ENCODE measurements at places on chromosomes 6 and 20.

GRCh38 chr6:19452495-19452894, 384.7 kb upstream of the ID4 start:
- no peak for DNase-seq

DNA sequence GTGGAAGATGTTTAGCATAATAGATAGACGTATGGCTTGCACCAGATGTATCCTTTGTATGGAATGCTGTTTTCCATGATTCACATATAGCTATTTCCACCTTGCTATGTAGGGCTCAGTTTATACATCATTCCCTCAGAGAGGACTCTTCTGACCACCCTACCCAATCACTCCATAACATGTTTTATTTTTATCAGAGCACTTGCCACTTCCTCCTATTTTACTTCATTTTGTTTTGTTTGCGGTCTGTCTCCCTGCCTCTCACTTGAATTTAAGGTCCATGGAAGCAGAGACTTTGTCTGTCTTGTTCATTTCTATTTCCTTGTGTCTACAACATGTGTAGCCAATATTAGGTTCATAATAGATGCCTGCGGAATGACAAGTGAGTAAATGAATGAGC, 266.9 kb upstream of the CITED2 start:
- DNase-seq = no peak

- DNase-seq = no peak
Measured at GRCh38 chr20:12927489-12927888, 81.3 kb upstream of the SPTLC3 start.

DNA sequence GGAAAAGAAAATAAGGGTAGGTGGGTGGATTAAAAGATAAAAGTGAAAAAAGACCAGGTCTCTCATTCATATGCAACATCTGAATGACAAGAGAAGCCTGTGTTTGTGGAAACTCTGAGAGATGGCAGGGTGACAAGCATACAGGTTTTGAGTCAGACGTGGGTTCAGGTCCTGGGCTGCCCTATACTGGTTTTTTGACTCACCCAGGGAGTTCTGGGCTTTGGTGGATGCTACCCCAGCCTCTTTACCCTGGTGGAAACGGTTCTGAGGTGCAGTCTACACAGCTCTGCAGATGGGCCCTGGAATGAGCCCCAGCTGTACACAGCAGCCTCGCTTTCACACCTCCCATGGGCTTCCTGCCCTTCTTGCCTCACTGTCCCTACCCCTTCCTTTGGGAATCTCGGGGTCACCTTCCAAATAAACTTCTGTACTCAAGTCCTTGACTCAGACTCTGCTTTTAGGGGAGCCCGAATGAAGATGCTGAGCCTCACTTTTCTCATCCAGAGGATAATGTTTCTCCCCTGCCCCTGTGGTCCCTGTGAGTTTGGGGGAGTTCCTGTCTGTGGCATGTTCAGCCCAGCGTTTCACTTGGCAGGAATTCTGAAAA, 77.7 kb upstream of the CLDN20 start:
- DNase-seq = no peak

GRCh38 chr20:38315290-38315966, 11.5 kb downstream of the BPI start:
- no peak for DNase-seq

DNA sequence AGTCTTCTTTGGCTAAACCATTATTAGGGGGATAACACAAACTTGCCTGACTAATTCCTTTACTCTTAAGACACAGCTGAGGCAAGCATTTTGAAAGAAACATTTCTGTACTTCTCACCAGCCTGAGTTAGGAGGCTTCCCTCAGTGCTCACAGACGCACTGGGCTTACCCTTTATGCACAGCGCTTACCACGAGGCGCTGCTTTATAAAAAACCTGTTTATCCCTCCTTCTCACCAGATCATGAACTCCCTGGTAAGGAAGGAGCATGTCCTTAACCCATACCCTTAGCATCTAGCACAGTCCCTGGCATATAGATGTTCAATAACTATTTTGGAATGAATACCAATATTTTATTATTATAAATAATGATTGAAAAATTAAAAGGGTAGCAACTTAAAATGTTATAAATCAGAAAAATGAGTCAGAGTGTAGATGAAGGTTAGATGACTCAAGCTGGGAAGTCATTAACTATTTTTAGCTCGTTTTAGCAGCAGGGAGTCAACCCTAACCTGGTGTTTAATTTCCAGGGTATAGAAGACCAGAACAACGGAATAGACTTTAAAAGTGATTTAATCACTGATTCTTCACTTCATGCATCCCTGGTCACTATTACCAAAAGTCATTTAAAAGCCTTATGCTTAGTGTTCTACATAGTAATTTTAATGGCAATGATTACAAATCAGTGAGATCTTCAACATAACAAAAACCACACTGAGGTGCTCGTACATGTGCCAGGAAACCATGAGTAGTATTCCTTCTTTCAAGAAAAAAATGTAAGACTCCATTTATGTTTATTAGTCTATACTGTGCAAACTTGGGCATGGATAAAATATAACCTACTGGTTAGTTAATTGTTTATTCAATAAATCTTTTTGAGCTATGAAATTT, 4.1 kb upstream of the TPD52L1 start:
- DNase-seq = no peak

GRCh38 chr6:170036916-170037315, 254.0 kb downstream of the DLL1 start:
- no peak for DNase-seq

GRCh38 chr6:33791620-33792019, 2.7 kb upstream of the LEMD2 start:
- no peak for DNase-seq

DNA sequence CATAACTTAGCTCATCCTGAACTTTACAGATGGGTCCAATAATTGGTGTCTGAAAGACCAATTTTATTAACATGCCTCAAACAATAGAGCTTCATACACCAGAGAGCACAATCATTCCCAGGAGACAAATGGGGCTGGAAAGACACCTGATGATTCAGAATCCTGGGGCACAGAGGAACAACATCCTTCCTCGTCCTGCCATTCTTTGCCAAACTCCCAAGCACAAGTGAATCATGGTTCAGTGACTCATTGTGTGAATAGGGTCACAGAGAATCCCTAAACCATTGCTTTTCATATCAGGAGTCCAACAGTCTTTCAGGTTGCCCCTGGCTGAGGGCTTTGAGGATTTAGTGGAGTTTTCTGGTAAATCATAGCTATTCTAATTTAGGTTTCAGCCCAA, 266.4 kb upstream of the BMP2 start:
- no peak for DNase-seq

DNA sequence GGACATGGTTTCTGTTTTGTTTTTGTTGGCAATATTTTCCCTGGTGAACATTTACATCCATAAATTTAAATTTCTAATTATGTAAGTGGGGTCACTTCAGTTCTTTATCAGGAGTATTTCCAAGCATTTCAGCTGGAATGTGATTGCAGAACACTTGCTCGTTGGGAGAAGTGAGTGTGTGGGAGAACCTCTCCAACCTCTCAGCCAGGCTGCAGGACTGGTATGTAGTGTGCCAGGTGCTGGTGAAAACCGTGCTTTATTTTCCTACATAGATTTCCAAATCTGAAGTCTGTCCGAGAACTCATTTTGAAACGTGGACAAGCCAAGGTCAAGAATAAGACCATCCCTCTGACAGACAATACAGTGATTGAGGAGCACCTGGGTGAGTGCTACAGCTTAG, 6.3 kb downstream of the RPL7L1 start:
- no peak for DNase-seq

GRCh38 chr6:164262348-164262747, 847.8 kb downstream of the QKI start:
- no peak for DNase-seq

- peak; percentile 60 for DNase-seq
Measured at GRCh38 chr6:73732845-73733675, 37.1 kb downstream of the CD109 start.

- DNase-seq = no peak
Measured at GRCh38 chr20:63045401-63045800, 38.6 kb upstream of the BHLHE23 start.

DNA sequence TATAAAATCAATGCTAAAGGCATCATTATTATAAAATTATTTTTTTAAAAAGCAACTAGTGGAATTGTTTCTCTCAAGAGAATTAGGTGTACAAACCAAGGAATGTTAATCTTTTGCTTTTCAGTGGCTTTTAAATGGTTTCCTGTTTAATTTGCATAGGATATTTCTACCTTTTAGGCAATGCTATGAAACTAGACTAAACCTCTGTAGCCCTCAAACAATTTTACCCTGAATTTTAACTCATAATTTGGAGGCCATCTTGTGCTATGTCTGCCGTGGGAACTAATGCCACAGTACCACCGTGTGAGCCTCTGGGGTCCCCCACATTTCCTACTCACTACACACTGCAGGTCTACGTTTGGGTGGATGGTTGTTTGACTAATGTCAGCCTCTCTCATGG, 20.6 kb downstream of the PHACTR2 start:
- DNase-seq = no peak

GRCh38 chr20:62200491-62201172, 17.8 kb downstream of the MTG2 start:
- DNase-seq = no peak

DNA sequence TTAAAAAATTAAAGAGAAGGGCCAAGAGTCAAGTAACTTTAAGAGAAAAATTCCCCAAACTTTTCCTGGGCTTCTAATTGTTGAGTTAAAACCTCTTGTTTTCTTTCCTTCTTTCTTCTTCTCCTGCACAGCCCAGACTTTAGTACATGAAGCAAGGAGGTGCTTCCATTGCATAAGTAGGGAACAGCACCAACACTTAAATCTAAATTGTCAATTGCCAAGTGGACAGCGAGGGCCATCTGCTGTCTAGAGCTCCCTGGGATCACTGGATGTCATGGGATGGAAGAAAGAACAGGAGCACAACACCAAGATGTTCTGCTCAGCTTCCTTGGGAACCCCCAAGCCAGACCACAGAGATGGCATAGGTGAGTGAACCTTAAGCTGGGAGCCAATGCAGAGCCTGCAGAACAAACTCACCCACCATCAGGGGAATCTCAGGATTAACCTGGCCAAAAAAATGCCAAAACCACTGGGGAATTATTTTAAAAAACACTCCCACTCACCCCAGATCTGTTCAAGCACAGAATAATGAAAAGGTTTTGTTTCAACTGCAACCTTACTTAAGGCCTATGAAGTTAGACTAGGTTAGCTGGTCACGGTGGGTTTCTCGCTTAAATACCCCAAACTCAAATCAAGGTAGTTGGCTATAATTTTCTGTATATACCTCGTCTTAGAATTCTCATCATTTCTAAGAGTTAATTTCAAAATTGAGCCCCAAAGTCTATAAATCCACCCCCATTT, 67.8 kb downstream of the TNFRSF21 start:
- DNase-seq = no peak

DNA sequence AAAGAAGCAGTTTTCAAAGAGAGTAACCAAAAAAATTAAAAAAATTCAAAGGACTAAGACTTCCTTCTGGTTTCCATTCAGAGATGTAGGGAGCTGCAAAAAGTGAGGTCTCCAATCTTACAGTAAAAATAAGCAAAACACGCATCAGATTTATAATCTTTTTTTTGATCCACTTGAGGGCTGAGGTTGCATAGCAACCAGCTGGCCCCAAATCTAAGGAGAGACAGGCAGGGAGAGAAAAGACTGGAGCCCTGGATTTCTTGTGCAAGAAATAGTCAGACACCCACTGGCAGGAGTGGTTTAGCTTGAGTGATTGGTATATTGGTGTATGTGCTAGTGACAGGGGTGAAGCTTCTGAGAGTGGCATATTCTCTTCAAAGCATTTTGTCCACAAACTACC, 135.9 kb upstream of the FUT9 start:
- DNase-seq = no peak

DNA sequence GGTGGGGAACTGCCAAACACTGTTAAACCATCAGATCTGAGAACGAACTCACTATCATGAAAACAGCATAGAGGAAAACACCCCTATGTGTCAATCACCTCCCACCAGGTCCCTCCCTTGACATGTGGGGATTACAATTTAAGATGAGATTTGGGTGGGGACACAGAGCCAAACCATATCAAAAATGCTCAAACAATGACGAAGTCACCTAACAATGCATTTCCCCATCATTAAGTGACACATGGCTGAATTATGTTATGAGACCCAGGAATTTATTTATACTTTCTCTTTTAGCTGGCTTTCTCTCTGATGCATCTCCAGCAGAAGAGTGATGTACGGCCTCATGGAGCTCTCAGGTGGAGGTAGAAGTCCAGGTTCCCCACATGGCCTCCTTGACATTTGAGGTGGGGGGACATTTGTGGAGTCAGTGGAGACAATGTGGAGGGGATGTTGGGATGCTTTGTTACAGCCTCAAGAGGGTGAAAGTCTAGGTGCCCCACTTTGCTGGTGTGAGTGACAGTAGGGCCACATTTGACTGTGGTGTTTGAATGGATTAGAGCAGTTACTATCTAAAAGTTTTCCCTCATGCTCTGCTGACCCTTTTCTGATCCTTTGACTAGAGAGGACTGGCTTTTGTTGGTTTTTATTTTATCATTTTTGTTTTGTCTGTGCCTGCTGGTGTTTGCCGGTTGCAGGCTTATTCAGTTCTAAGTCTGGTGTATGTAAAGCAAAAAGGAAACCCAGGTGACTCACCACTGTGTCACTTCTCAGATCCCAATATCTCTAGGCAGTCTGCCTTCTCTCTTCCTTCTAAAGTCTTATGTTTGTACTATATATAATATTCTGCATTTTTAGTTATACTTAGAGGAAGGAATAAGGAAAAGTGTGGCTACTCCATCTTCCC, 18.5 kb upstream of the DCBLD1 start:
- no peak for DNase-seq

- DNase-seq = no peak
Measured at GRCh38 chr6:78829407-78829806, 37.9 kb upstream of the IRAK1BP1 start.

DNA sequence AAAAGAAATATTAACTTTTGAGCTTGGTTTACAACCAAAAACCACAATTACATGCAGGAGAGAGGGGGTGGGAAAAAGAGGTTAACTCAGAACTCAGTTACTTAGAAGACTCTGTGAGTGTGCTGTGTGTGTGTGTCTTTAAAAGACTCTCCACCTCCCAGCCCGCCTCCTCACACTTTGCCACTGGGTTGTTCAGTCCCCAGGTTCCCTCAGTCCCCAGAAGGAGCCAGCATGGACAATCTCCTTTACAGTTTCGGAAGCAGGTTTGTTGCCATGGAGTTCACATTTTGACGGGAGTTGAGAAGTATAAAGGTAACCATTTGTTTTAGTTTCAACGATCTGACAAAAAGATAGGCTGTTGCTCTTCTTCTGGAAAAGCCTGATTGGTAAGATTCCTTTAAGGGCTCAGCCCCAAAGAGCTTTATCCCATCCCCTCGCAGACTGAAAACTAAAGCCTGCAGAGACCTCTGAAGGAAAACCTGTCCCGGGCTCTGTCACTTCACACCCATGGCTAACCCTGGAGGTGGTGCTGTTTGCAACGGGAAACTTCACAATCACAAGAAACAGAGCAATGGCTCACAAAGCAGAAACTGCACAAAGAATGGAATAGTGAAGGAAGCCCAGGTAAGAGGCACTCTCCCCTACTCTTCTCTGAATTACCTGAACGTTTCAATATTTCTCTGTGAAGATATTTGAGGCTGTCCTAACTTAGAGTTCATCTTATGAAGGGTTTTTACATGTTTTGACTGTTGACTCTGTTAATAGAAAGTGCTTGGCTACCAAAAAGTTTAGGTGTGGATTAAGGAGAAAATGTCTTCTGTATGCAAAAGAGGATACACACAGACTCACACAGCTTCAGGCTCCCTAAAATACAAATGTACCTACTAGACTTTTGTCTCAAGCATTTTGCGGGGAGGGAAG, at the start of gene SPTLC3:
TSS of gene SPTLC3 (plus strand) at position 212 of the 921 bp plus-strand sequence. CDS start at position 508, 296 bp downstream.
- DNase-seq = no peak

- DNase-seq = no peak
Measured at GRCh38 chr6:144696610-144697368, 411.7 kb downstream of the UTRN start.

GRCh38 chr20:52996658-52997057, 24.5 kb downstream of the TSHZ2 start:
- no peak for DNase-seq

GRCh38 chr20:37377346-37378081, 31.6 kb downstream of the SRC start:
- DNase-seq = no peak
